ENCODE measurements at places on chromosomes 13 and 19. TPM values are rescaled to one million over a fixed set of nuclear protein-coding genes. Genes with fewer than 3 reads are reported as not detected.

Gene SYCN
- not detected for total RNA-seq

GRCh38 chr19:14472202-14472938 is 2.8 kb downstream of the PTGER1 start:
- DNase-seq = peak; percentile 83

Gene TEX101
- total RNA-seq = not detected

- DNase-seq = no peak
Observed at GRCh38 chr13:101949681-101950080, 452.2 kb downstream of the FGF14 start.

Gene ZFP30
- total RNA-seq = 10.7 TPM

DNA sequence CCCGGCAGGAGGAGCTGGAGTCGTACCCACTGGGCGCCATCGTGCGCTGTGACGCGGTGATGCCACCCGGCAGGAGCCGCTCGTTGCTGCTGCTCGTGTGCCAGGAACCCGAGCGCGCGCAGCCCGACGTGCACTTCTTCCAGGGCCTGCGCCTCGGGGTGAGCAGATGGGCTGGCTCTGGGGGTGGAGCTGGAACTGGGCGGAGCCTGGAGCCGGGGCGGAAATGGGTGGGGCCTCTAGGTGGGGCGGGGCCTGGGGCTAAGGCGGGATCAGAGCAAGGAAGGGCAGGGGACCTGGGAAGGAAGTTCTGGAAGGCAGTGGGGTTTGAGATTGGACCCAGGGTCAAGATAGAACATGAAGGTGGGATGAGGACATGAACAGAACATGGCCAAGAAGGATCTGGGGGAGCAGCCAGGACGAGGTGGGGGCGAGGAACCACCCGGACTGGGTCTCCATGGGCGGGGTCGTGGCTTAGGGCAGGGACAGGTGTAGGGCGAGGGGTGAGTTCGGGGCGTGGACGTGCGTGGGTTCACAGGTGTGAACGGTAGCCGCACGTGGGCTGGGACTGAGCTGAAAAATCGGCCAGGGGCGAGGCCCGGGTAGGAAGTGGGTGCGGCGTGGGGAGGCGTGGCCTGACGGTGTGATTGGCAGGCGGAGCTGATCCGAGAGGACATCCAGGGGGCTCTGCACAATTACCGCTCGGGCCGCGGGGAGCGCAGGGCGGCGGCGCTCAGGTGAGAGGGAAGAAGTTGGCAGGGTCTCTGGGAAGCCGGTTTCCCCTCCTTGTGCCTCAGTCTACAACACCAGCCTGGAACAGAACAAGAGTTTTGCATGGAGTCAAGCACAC is 4.7 kb downstream of the EPS8L1 start:
- DNase-seq = peak; percentile 52

- DNase-seq = no peak
Observed at GRCh38 chr13:113472355-113473025, 18.0 kb downstream of the DCUN1D2 start.

Gene TSEN34
- total RNA-seq = 10.1 TPM

All from CD4-positive, CD25-positive, alpha-beta regulatory T cell (primary cell).